Endothelial cell of umbilical vein (primary cell): ENCODE measurements at places on chromosomes 2 and 18. TPM values are rescaled to one million over a fixed set of nuclear protein-coding genes. Genes with fewer than 3 reads are reported as not detected.

DNA sequence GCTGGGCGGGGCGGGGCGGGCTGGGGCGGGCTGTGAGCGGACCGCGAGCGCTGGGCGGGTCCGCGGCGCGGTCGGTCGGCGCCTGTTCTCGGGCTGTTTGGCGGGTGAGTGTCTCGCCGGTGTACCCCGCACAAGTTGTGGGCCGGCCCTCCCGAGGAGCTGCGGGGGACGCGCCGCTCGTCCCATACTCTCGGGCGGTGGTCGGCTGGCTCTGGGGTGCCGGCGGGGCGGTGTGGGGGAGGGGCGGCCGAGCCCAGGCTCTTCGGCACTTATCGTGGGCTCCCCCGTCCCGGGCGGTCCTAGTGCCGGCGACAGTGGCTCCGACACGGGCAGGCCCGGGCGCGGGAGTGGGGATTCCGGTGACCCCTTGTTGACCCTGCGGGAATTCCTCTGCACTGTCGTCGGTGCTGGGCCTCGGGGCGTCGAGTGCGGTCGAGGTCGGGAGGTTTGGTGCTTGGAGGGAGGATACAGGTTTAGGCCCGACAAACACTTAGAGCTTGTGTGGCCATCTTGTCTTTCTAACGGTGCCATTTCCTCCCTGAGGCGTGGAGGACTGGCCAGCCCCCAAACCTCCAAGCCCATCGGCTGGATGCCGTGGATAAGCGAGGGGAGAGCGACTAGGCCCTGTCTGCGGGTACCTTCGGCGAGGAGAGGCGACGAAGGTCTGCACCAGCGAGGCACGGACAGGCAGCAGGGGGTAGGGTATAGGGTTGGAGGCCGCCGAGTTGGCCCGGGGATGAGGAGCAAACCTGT is at the start of gene SEPTIN2:
TSS of gene SEPTIN2 (plus strand) at position 47 of the 753 bp plus-strand sequence. CDS start 8,308 bp downstream, outside the sequence.
- peak; percentile 85 for DNase-seq

DNA sequence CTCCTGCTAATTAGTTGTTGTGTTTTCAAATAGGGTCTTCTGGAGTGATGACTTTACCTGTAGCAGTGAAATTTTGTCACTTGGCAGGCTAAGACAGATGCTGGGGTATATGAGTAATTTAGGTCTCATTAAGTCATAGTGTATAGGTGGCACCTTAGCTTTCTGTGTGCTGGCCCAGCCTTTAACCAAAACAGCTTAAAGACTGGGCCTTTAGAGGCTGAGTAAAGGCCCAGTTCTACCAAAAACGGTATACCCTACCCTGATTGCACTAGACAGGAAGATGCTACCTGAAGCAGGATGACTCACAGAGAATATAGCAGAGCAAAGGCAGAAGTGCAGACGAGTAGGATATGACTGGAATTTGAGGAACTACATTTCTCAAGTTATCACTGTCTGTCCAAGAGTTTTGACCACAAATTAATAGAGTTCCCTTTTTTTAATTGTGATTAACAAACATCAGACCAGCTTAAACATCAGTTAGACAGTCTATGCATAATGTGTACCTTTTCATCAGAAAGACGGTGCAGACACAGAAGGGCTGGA is 337.9 kb upstream of the SALL3 start:
- DNase-seq: no peak

GRCh38 chr2:43152741-43153647 is 73.4 kb downstream of the ZFP36L2 start:
- DNase-seq: peak; percentile 29

GRCh38 chr18:57122936-57123510 is 23.9 kb upstream of the BOD1L2 start:
- no peak for DNase-seq

GRCh38 chr2:99729104-99730025 is 239.5 kb upstream of the REV1 start:
- no peak for DNase-seq

OXER1 gene
- 0.18 TPM in 1 of 2 replicates, not detected in the other for total RNA-seq

- no peak for DNase-seq
Measured at GRCh38 chr2:23376972-23377371, 8.0 kb upstream of the KLHL29 start.

- DNase-seq: no peak
Measured at GRCh38 chr2:240462073-240462706, 26.7 kb downstream of the GPC1 start.

ECEL1 gene
- total RNA-seq: not detected in 2 replicates

GRCh38 chr18:78565240-78565639 is 414.4 kb upstream of the SALL3 start:
- DNase-seq: no peak

- no peak for DNase-seq
Measured at GRCh38 chr2:9738062-9738461, 105.2 kb upstream of the TAF1B start.

DNA sequence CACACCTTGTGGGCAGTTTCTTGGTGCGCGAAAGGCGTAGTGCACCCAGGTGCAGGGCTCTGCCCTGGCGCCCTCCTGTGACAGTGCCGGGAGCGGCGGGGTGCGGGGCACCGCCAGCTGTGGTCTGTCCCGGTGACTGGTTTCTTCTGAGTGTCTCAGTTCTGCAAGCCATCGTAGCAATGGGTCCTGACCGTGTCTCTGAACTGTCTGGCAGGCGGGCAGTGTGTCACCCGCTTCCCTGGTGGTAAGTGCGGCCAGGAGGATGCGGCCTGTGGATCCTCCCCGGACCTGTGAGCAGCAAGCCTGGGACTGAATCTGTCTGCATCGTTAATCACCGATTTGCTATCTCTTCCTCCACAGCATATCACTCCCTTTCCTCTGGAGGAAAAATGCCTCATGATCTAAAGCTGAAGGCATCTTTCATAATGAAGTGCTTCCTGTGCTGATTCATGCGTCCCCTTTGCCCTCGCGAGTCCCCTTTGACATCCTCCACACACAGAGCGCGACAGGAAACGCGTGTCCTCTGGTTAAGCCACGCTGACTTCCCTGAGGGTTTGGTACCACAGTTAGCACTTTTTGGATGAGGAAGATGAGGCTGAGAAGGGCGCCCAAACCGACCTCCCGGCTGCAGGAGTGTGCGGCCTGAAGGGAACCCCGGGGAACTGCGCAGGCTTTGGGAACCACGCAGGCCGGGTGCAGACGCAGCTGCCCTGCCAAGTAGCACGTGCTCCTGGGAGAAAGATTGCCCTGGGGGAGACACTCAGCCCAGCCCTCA is 416.0 kb upstream of the HS6ST1 start:
- peak; percentile 6 for DNase-seq

DNA sequence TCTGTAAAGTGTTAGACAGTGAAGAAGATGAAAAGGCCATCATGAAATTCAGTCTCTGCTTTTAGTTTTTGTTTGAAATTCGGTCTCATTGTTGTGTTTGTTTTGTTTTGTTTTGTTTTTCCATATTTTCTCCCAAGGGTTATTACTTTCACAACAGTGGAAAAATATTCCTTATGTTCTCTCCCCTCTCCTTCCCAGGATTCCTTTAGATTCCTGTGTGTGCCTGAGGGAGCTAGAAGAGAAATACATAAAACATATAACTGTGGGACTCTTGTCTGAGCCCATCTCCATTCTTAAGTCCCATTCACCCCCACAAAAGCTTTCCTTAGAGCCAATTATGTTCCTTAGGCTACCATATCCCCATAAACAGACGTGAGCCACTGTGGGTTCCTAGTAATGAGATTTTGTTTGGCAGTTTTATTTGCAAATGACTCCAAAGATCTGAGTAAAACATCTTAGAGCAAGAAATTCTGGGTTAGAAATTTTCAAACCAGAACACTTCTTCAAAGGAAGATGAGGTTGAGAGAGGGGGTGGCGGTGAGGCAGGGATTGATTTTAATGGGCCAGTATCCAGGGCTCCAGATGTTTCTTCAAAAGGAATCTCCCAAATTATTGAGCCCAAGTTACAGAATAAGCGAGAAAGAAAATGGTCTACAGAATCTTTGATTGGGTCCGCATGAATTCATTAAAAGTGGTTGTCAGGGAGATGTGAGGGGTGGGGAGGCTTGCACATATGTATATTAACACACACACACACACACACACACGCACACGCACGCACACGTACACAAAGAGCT is 157.8 kb upstream of the TNP1 start:
- no peak for DNase-seq

DNAJC5G gene
- 0.16 and 0.77 TPM in 2 replicates for total RNA-seq

- DNase-seq: no peak
Measured at GRCh38 chr2:99672766-99673350, 183.0 kb upstream of the REV1 start.

DNA sequence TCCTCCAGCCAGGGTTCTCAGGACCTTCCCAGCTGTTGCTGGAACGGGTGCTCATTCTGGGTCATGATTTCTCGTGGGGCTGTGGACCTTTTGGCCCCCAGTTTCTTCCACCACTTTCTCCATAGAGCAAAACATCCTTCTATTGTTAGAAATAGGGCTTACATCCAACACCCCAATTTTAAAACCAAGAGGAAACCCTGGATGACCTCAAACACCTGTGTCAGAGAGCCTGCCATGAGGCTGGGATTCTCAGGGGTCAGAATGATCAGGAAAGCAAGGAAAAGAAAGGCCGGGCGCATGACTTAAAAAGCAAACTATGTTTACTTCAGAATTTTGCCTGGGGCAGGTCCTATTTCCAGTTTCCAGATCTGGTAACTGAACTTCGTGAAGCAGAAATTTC is 307.9 kb upstream of the MEIS1 start:
- DNase-seq: no peak

DNA sequence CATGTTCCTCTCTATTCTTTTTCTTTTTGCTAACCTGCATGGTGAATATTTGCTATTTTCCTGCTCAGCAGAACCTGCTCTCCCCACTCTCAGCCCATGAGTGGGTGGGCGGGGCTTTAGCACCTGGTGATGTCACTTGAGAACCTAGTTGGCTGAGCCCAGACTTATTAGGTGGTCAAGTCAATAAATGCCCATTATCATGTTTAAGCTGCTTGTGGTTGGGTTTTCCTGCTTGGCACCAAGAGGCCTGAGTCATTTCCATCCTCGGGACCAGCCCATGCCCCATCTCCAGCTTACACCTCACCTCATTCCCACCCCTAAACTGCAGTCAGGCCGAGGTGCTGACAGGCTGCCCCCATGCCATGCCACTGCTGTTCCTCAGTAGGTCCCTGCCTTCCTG is 226.6 kb downstream of the ANKRD30B start:
- DNase-seq: peak; percentile 18

DNA sequence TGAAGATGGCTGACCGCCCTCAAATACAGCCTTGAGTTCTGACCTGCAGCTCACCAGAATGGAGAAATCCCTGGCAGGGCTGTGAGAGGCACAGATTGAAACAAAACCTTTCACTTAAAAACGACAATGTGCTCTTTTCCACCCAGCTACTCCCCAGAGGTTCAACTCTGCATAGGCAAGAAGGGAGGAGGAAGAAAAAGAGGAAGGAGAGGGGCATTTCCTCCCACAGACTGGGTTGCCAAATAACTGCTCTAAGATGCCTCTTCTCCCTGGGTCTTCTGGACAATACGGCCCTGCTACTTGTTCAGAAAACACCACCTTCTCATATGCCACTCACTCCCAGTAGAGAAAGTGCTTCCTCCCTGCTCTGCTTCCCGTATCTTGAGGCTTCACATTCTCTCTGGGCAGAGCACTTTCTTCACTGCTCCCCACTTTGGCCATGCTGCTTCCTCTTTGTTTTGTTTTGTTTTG is 136.4 kb upstream of the SLC1A4 start:
- no peak for DNase-seq

SERPINB3 gene
- total RNA-seq: not detected in 2 replicates

GRCh38 chr2:162118166-162119031 is 33.6 kb downstream of the GCG start:
- DNase-seq: peak; percentile 44

DNA sequence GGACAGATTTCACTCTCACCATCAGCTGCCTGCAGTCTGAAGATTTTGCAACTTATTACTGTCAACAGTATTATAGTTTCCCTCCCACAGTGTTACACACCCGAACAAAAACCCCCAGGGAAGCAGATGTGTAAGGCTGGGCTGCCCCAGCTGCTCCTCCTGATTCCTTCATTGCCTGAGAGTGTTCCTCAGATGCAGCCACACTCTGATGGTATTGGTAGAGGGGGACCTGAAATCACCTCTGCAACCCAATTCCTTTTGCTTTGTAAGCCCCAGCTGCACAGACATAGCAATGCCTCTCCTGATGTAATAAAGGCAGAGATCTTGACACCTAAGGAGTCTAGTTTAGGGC is 1529.8 kb downstream of the RPIA start:
- DNase-seq: no peak

DNA sequence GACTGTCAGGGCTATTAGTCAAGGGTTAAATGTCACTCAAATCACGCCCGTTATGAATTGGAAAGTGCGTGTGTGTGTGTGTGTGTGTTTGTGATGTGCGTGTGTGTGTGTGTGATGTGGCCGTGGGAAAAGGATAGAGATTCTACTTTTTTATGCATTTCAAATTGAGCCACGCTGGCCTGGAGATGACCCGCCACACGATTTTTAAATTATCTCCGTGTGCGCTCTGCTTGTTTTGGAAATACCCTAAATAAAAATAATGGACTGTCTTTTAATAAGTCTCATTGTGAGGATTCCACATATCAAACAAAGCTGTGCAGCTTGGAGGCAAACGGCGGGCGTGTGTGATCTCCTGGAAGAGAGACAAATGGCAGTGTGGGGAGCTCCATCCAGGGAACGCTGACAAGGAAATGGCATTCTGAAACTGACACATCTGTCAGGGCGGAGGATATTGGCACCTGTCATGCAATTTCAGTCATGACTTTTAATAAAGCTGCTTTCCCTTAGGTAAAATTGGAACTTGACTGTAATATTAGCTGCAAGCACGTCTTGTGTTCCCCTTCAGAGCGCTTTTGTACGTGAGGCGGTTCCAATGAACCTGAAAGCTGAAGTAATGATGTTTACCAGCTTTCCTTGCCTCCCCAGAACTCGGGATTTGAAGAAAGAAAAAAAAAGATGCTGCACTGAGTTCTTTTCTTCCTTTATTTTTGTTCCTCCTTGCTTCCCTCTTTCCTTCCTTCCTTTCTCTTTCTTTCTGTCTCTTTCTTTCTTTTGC is 381.8 kb upstream of the SMIM21 start:
- no peak for DNase-seq

- no peak for DNase-seq
Measured at GRCh38 chr18:76130845-76131244, 364.2 kb downstream of the ZNF516 start.

DNA sequence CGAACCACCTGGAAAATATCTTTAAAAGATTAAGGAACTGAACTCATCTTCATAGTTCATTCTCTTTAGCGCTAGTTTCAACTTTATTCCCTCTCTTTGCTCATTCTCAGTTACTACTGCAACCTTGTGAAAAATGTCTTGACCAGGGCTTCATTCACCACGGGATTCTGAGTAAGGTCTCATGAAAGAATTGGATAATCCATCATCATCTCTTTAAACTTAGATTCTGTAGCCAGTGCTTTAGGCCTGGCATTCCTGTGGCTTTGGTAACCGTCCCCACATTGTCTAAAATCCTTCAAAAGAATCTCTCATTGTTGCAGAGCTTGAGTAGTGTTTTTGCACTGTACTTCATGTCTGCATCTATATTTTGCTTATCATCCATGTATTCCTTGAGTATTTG is 229.5 kb downstream of the ETAA1 start:
- DNase-seq: no peak
